IPS DF 6.9 (cell line): ENCODE measurements at places on chromosomes 2 and 18.

- no peak for DNase-seq
These were observed 13.3 kb downstream of the ZSWIM2 start for GRCh38 chr2:186835628-186836027.

GRCh38 chr2:37501113-37501512 lies 156.7 kb downstream of the QPCT start:
- DNase-seq: no peak

- no peak for DNase-seq
These were observed 35.4 kb upstream of the WIPF1 start for GRCh38 chr2:174632841-174633622.

DNA sequence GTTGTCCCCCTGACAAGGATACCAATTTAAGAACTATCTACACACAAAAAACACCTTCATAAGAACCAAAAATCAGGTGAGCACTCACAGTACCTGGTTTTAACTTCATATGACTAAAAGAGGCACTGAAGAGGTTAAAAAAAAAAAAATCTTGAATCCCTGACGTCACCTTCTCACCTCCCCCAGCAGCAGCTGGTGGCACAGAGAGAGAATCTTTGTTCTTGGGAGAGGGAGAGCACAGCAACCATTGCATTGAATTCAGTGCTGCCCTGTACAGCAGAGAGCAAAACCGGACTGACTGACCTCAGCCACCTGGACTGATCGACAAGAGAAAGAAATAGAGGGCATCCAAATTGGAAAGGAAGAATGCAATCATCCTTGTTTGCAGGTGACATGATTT lies 566.0 kb downstream of the TMX3 start:
- DNase-seq: no peak

- no peak for DNase-seq
These were observed 45.8 kb downstream of the PTPN2 start for GRCh38 chr18:12838178-12838634.

GRCh38 chr18:45617284-45617683 lies 2.0 kb downstream of the SLC14A2 start:
- no peak for DNase-seq
